ENCODE measurements at places on chromosomes 1 and 21.

DNA sequence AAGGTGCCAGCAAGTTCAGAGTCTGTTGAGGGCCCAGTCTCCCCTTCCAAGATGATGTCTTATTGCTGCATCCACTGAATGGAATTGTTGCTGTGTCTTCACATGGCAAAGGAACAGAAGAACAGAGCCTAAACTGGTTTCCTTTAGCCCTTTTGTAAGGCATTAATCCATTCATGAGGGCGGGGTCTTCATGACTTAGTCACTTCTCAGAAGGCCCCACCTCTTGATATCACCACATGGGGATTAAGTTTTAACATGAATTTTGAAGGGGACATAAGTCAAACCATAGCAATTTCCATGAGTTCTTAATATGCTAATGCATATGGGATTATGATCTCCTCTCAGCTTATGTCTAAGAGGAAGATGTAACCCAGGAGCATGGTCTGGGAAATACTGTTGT lies 182.9 kb downstream of the LRRC7 start:
- DNase-seq, result no peak

GRCh38 chr1:240621249-240621648 lies 9.3 kb upstream of the GREM2 start:
- DNase-seq, result no peak

DNA sequence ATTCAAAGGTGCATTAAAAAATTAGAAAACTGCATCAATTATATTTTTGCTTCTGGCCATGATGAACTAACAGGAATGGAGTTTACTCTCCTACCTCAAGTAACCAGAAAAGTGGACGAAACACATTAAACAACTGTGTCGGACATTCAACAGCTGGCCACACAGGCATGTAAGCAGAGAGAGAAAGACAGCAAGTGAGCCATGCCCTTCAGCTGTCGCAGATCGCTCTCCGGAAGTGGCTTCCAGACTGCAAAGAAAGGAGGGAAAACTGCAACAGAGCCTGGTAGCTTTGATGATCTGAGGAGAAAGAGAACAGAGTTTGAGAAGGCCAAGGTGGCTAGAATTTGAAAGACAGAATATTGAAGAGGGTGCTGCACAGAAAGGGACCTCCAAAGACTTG lies 557.2 kb downstream of the MATN1 start:
- DNase-seq, result no peak

GRCh38 chr1:178324003-178324402 lies 172.8 kb downstream of the CLEC20A start:
- no peak for DNase-seq

GRCh38 chr1:23909412-23909811 lies 3.8 kb downstream of the CNR2 start:
- no peak for DNase-seq

DNA sequence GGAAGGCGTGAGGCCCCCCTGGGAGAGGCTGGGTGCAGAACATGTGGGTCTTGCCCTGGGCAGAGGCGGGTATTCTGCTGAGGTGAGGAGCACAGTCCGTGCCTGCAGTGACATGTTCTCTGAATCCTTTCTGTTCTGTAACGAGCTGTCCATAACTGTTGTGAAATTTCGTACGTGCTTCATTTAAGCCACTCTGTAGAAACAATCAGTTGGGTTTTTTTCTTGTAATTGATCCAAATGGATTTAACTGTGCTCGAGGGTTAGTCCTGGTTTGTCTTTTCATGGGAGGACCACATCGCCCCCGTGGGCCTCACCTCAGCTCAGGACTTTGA lies 45.4 kb upstream of the DIP2A start:
- no peak for DNase-seq

DNA sequence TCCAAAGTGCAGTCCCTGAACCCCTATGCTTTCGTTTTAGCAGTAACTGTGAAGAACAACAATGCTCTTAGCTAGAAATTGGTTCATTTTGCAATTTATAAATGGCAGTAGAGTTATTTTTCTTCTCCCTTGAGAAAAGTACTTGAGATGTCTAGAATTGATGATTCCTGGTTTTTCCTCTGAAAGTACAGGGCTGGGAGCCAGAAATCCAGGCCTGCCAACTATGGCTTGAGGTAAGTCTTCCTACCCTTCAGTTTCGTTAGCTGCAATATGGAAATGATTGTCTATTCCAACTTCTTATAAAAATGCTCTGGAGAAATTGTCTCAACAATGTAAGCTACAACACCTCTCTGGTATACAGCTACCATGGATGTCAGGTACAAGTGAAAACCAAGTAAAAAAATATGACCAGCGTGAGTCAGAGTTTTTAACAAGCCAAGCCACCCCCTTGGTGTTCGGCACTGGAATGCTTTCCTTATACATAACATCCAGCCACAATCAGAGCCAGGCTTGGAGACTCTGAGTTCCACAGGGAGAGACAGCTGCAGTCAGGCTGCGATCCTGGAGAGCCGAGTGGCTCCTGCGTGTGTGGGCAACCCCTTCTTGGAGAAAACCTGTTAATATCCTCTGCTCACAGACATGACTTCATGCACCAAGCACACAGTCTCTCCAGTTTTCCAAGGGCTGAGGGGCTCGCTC lies 22.0 kb downstream of the TSPAN2 start:
- no peak for DNase-seq

DNA sequence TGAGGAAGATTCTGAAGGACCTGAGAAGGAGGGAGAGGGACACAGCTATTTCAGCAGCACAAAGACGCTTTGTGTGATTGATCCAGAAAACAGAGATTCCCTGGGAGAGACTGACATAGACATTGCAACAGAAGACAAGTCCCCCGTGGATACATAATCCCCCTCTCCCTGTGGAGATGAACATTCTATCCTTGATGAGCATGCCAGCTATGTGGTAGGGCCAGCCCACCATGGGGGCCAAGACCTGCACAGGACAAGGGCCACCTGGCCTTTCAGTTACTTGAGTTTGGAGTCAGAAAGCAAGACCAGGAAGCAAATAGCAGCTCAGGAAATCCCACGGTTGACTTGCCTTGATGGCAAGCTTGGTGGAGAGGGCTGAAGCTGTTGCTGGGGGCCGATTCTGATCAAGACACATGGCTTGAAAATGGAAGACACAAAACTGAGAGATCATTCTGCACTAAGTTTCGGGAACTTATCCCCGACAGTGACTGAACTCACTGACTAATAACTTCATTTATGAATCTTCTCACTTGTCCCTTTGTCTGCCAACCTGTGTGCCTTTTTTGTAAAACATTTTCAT lies 161.3 kb upstream of the SGIP1 start:
- no peak for DNase-seq

DNA sequence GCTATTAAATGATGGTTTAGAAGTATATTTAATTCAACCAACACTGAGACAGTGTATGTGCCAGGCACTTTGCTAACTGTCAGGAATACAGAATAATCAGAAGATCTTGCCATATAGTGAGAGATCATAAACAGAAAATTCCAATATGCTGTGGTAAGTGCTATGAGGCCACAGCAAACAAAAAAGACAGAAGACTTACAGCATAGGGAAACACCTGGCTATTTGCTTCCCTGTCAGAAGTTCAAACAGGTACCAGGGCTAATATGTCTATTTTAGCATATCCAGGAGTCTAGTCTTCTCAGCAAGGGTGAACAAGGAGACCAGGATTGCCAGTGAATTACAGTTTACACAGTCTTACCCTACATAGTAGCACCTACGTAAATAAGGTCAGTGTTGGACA lies 30.4 kb downstream of the TRIT1 start:
- peak; percentile 64 for DNase-seq

GRCh38 chr1:85327759-85328158 lies 51.3 kb upstream of the BCL10 start:
- no peak for DNase-seq

DNA sequence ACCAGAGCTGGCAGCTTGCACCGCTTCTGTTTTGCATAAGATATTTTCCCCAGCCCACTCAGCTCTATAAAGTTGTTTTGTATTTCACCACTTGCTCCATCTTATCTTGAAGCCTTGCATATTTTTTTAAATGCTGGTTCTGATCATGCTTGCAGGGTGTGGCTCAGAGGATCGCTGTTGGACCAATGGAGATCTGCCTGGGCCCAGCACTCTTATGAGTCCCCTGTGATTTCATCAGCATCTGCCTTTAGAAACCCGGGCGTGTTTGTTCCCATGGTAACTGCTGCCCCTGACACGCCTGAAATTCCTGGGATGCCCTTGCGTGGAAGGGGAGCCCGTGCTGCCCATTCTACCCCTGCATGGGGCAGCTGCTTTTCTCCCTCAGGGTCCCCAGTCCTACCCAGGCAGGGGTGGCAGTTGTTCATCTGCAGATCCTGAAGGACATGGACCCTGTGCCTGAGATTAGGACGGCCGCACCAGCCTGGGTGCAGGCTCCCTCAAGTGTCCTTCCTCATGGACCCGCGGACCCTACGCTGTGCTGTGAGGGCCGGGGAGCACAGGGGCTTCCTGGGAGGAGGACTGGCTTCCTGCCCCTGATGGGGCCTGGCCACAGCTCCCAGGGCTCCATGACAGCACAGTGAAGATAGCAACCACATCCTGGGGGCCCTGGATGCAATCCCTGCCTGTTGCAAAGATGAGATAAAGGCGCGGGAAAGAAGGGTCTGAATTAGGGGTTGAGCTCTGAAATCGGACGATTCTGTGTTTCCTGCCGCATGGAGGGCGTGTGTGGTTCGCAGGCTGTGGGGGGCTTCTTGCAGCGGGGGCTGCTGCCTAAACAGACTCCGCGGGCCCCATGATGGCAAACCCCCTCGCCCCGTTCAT lies 226.5 kb downstream of the SDCCAG8 start:
- DNase-seq, result no peak

- DNase-seq, result peak; percentile 37
These were observed 1.6 kb downstream of the COL11A1 start for GRCh38 chr1:103106426-103107341.

GRCh38 chr1:199724049-199724448 lies 303.5 kb upstream of the NR5A2 start:
- no peak for DNase-seq

DNA sequence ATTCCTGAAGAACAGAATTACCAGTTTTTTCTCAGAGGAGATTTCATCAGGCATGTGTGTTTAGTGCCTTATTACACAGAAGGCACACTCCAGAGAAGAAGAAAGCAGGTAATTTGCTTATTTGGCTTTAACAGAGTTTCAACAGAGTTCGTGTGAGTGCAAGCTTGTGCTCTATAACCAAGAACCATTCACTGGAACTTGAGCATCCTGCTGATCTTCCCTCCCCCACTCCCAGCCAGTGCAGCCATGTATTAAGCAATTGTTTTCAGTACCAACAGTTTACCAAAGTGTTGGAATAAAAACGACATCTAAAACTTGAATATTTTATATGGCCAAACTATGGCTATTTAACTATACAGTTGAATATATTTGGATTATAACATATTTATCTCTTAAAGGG lies 4.3 kb downstream of the MGST3 start:
- no peak for DNase-seq

DNA sequence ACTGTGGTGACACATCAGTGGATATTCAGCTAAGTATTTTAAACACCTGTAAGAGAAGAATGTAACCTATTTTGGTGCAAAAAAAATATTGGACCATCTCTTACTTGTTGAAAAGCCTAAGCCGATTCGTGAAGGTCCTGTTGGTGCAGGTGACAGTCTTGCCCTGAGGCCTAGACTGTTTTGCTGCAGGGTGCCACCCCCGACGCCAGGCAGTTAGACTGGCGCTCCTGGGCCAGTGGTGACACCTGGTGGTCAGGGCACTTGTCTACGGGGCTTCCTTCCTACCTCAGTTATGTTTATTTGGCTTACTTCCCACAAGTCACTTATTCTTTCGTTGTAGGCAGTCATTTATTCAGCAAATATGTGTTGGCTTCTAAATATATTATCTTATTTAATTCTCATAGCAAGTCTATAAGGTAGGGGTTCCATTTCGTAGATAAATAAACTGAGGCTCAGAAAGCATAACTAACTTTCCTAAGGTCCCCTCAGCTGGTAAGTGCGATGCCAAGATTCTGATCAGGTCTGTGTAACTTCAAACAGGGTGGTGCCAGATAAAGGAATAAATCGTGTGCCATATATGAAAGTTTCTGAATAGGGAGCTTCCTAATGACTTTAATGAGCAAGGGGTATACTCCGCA lies 1.9 kb downstream of the EEIG2 start:
- DNase-seq, result peak; percentile 47

- DNase-seq, result no peak
These were observed 16.5 kb downstream of the CACNA1E start for GRCh38 chr1:181499825-181500224.

DNA sequence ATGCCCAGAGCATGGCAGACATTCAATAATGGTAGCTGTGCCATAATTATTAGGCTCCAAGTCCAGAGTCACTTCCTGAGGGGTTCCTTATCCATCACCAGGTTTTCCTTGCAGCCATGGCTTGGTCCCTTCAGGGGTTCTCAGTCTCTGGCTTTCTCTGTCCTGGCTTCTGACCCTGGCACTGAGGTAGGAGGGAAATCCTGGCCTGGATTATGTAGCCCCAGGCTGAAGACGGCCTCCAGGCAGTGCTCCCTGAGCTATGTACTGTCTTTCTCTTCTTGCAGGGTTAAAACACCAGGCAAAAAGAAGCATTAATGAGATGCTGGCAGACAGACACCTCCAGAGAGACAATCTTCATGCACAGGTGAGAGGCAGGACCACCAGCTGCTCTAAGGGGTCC lies 9.5 kb upstream of the PADI3 start:
- peak; percentile 11 for DNase-seq

DNA sequence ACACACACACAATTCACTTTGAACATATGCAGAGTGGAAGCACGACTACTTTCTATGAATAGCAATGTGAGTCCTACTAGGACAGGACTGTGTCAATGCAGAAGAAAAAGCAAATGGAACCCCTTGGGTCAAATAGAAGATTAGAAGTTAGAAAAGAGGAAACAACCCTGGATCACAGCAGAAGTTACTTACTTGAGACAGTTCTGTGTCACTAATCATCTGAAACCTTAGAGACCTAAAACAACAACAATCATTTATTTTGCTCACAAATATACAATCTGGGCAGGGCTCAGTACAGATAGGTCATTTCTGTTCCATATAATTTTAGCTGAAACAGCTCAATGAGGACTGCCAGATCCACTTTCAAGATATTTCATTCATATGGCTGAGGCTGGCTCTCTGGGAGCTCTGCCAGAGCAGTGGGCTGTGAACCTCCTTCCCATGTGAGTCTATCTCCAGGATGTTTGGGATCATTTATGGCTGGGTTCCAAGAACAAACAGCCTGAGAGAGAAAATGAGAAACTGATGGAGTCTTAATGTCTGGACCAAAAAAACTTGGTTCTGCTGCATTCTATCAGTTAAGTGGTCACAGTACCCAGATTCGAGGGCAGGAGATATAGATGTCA lies 42.5 kb upstream of the IL10 start:
- DNase-seq, result no peak
